ENCODE measurements at places on chromosomes 11 and 22.

DNA sequence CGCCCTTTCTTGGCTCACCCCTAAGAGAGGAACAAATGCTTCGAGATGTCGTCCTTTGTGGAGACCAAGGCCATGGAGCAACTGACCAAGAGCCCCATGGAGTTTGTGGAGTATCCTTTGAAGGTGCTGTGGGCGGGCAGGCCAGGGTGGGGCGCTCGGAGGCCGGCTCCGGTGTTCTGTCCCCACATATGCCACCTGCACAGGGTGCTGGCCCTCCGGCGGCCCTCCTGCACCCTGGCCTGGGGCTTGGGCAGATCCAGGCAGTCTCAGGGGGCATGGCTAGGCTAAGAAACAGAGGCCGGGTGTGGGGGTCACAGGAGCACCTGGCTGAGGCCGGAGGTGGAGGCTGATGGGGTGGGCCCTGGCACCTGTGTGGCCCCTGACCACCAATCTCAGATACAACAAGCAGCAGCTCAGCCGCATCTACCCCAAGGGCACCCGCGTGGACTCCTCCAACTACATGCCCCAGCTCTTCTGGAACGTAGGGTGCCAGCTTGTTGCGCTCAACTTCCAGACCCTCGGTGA lies 10.3 kb downstream of the PLCB3 start:
- no peak for DNase-seq

GRCh38 chr11:114348200-114349191 lies 51.8 kb downstream of the C11orf71 start:
- DNase-seq = no peak

- peak; percentile 28 for DNase-seq
Measured at GRCh38 chr11:123111465-123111864, 49.5 kb upstream of the HSPA8 start.

GRCh38 chr22:42645341-42645937 lies 3.8 kb downstream of the CYB5R3 start:
- DNase-seq = no peak

DNA sequence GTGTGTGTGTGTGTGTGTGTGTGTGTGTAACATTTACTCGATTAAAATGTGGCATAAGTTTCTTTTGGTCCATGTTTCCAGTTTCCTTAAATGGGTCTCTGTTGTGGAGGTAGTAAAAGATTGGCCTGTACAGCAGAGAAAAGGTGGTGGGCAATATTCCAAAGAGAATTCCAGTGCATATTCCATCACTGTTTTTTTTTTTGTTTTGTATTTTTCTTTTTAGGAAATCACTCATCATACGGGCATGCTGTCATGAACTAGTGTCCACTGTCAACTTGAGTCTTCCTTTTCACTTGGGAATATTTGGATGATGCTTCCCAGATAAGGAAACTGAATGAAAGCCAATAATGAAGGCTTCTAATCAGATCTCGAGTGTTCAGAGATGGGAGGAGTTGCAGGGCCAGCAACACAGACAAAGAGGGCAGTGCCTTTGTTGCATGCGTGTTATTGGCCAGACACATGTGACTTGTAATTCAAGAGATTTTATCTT lies 95.2 kb upstream of the PDGFD start:
- no peak for DNase-seq

- DNase-seq = no peak
Measured at GRCh38 chr11:120686516-120686915, 175.0 kb downstream of the GRIK4 start.

DNA sequence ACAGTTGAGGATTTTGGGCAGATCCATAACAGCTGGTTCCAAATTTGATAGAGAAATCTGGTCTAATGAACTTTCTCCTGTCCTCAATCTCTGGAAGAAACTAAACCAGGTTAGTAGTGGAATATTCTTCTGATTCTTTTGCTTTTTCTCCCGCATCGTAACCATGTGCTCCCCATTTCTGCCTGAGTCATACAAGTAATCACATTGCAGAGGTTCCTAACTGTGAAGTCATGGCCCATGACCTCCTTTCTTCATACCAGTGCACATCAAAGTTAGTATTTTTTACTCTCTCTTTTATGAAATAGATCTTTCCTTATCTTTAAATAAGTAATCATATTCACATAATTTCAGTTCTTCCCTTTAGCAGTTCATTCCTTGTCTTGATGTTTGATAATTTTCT lies 249.0 kb downstream of the DYNC2H1 start:
- DNase-seq = no peak

- no peak for DNase-seq
Measured at GRCh38 chr11:44999068-44999467, 48.4 kb upstream of the TP53I11 start.

DNA sequence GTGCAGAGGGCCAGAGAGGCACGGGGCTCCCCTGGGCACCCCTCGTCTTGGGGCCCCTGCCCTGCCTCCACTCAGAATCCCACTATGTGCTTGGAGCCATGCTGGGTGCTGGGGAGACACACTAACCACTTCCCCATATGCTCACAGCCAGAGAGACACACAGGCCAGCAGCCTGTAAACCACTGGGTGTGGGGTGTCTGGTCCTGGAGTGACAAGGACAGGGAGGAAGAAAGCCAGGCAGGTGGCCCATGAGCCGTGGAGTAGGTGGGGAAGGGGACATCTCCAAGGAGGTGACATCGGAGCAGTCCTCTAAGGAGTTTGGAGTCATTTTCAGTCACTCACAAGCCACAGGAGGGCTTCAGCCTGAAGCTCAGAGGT lies 58.9 kb downstream of the CDKN1C start:
- no peak for DNase-seq

- no peak for DNase-seq
Measured at GRCh38 chr11:9148727-9149126, 57.3 kb upstream of the SCUBE2 start.

DNA sequence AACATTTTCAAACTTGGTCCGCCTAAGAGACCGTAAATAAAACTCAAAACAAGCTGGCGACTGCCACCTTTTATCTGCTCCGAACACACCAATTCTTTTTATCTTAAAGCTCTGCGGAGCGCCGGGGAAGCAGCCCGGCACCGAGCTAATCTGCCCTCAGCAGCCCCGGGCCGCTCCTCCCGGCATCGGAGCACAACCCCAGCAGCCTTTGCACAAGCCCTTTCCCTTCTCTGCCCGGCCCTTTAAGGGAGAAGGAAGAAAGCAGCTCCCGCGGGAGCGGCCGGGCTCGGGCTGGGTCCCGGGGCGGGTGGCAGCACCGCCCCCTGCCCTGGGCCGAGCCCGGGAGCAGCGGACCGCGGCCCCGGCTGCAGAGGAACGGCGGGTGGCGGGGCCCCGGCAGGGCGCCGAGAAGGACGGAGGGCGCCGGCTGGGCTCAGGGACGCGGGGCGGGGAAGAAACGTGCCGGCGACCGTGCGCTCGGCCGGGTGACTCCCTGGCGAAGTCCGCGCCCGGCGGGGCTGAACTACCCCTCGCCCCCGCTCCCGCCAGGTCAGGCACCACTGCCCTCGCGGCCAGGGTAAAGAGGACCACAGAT lies 133.6 kb upstream of the C11orf58 start:
- no peak for DNase-seq

DNA sequence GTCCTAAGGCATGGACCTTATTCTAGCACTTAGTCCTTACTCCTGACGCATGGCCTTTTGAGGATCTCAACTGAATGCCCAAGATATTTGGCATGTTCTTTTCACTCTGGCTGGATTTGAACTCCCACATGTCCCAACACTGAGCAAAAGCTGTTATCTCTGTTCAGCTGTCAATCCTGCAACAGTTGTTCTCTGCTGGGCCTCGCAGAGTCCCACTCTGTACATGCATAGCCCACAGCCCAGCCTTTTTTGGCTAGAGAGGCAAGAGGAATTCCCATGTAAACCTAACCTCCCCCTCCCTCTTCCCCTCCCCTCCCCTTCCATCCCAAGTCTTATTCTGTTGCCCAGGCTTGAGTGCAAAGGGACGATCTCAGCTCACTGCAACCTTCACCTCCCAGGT lies 21.8 kb upstream of the DRG1 start:
- DNase-seq = no peak

DNA sequence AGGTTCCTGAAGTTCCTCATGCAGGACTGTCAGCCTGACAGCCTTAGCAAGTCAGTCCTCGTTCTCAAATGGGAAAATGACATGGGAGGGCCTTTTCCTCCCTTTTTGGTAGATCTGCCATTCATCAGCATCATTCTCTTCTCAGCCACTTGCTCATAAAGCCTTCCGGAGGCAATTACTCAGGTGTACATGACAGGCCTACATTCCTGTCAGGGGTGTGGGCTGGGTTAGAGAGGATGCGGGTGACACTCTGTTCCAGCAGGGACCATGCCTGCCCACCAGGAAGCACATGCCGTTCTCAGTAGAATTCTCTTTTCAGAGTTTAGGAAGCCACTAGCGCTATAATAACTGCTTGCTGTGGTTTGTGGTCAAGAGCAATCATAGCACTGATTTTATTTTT lies 24.2 kb upstream of the ANKK1 start:
- DNase-seq = no peak

- no peak for DNase-seq
Measured at GRCh38 chr22:17576470-17576869, 13.2 kb downstream of the SLC25A18 start.

GRCh38 chr11:8832571-8833260 lies 78.3 kb upstream of the AKIP1 start:
- DNase-seq = no peak

- DNase-seq = no peak
Measured at GRCh38 chr11:70303070-70303469, 32.6 kb downstream of the PPFIA1 start.

DNA sequence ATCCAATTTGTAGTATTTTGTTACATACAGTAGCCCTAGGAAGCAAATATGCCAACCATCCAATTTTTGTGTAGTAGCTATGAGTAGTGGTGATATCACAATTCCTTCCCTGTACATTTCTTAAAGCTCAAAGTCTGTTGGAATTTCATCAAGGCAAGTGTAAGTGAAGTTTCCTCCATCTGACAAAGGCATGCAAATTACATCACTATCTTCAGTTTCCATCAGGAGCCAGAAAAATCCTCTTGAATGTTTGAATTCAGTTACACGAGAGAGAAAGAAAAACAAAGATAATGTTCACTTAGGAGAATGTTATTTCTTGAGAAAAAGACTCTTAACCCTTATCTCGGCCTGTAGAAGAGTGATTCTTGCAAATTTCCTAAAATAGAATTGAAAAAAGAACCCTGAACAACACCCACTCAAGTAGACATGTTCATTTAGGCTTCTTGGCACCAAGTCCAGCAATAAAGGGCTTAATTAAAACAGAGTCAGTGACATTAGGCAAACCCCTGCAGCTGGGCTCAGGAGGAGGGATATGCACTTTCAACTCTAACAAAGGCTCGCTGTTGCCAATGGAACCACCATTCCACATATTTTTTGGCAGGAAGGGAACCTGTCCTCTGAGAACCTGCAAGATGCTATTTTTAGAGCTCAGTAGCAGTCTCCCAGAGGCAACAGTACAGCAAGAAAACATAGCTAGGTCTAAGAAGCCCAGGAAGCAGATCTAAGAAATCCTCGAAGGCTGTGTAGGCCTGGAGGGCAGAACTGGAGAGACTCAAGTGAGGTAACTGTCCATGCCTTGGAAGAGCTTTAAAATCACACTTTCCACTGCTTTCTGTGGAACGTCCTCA lies 144.6 kb downstream of the CCDC81 start:
- DNase-seq = no peak

DNA sequence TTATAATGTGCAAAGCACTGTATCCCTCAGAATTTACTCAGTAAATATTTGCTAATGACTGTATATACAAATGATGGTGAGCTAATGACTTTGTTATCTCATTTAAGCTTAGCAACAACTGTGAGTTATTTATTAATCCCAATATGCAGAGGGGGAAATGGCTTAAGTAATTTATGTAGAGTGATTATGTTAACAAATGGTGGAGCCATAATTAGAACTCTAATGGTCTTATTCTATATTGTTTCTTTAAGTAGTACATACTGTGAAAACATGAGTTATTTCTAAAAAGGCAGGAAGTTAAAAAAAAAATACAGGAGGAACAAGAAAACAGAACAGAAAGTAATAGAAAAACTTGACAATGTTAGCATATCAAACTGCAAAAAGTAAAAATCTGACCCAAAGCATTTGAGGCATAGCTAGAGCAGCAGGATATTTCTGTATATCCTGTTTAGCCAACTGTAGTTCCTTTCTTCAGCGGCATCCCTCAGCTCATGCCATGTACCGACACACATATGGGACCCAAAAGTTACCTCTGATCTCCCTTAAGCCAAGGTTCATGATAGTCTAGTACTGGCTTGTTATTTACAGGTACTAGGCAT lies 94.2 kb downstream of the FCHSD2 start:
- DNase-seq = no peak

DNA sequence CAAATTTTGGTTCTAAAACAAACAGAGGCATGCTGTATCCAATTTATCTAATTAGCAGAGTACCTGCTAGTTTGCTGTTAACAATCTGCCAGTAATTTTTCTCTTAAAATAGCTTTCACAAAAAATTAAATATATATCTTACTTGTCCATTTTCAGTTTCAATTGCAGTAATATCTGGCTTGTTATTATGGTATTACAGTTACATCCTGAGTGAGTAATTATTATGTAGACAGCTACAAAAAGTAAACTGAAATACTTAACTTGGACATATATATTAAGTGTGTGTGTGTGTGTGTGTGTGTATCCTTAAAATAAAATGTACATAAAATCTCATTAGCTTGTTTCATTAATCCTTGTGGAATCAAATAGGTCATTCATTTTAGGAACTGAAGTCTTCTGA lies 148.7 kb downstream of the LUZP2 start:
- DNase-seq = no peak

- DNase-seq = no peak
Measured at GRCh38 chr22:23898006-23898974, 4.1 kb downstream of the MIF start.

GRCh38 chr11:67415501-67416304 lies at the start of gene CARNS1:
CARNS1 (plus strand) TSS chr11:67415678; CDS start chr11:67416200, 522 bp downstream.
- DNase-seq = no peak

- DNase-seq = no peak
Measured at GRCh38 chr11:73468590-73469161, 92.5 kb downstream of the RELT start.

DNA sequence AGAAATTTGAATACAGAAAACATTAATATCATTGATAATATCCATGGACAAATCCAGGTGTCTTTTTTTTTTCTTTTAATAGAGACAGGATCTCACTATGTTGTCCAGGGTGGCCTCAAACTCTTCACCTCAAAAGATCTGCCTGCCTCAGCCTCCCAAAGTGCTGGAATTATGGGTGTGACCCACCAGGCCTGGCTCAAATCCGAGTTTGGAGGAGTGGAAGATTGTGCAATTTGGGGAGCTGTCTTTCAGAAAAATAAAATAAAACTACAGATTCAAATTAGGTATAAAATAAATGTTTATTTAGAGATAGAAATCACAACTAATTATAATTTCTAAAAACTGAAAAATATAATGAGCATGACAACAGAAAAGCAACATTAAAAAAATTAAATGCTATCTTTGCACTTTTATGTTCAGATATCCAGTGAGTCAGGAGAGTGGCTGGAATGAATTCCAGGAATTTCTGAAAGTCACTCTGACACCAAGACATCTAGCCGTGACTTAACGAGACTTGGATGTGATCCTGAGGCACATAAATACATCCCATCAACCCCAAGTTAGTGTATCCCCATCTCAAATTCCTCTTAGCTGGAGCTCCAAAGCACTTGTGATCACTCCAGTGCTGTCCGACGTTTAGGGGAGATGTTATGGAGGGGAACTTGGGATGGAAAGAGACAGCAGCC lies 128.6 kb upstream of the THY1 start:
- no peak for DNase-seq

- no peak for DNase-seq
Measured at GRCh38 chr11:127037001-127037400, 36.4 kb upstream of the KIRREL3 start.
